AG20443 (cell line): ENCODE measurements at places on chromosomes 1 and 21.

- DNase-seq: no peak
These were observed 188.4 kb downstream of the RRAGC start for GRCh38 chr1:38671221-38671620.

GRCh38 chr1:28560886-28561285, 8.0 kb downstream of the TRNAU1AP start:
- DNase-seq: no peak

DNA sequence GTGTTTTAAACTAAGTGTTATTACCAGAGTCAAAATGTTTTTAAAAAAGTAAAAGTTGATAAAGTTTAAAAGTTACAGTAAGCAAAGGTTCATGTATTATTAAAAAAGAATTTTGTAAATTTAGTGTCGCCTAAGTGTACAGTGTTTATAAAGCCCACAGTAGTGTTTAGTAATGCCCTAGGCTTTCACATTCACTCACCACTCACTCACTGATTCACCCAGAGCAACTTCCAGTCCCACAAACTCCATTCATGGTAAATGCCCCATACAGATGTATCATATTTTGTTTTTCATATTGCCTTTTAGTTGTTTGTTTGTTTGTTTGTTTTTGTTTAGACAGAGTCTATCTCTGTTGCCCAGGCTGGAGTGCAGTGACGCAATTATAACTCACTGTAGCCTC, 353.8 kb upstream of the PTBP2 start:
- no peak for DNase-seq

GRCh38 chr1:183986941-183987340, 50.6 kb downstream of the COLGALT2 start:
- peak; percentile 35 for DNase-seq
